Activated T-helper 2 cell treated with anti-CD3 and anti-CD28 coated beads, Interferon-gamma antibody, Interleukin-2, Interleukin-4, amounts not matched to agents 10 μg/mL and 5 μg/mL and 100 μg/mL, durations not matched to agents 14 hours and 24 hours and 36 hours (primary cell): ENCODE measurements at places on chromosomes 1 and 21.

DNA sequence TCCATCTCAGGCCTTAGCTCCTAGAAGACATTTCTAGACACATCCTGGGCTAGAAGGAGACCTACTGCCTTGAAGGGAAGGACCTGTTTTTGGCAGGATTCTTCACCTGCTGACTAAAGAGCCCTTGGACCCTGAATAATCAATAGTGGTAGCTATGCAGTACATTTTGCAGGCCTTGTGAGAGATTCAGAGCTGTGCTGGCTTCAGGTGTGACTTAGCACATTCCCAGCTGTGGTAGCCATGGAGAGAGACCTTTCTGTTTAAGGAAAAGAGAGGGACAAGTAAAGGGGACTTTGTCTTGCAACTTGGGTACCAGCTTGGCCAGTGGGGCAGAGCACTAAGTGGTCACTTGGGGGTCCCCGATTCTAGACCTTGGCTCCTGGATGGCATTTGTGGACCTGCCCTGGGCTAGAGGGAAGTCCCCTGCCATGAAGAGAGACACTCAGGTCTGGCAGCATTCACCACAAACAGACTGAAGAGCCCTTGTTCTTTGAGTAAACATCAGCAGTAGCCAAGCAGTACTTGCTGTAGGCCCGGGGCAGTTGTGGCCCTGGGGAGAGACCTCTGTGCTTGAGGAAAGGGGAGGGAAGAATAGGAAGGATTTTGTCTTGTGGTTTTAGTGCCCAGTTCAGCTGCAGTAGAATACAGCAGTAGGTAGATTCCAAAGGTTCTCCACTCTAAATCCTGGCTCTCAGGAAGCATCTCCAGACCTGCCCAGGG is 26.2 kb upstream of the CD1A start:
- H3K27me3 ChIP-seq, result peaks cover 4% of the 10 kb centered on the region
- H3K4me3 ChIP-seq, result no peak overlapping the region
- DNase-seq, result no peak
- H3K36me3 ChIP-seq, result no peaks in the 10 kb centered on the region
- no peak overlapping the region for H3K27ac ChIP-seq

DNA sequence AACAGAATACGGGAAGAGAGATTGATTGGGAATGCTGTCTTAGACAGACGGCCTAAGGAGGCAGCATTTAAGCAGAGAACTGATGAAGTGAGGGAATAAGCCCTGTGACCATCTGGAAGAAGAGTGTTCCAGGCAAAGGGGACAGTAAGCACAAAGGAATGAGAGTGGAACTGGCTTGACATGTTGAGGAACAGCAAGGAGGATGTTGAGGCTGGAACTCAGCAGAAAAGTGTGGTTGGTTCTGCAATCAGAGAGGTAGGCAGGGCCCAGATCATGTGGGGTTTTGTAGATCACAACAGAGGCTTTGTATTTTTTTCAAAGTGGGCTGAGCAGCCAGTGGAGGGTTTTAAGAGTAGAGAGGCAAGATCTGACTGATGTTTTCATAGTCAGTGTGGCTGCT is 157.4 kb downstream of the DNM3 start:
- no peak overlapping the region for H3K4me3 ChIP-seq
- H3K36me3 ChIP-seq, result no peaks in the 10 kb centered on the region
- DNase-seq, result no peak
- no peak overlapping the region for H3K27ac ChIP-seq
- no peaks in the 10 kb centered on the region for H3K4me1 ChIP-seq

DNA sequence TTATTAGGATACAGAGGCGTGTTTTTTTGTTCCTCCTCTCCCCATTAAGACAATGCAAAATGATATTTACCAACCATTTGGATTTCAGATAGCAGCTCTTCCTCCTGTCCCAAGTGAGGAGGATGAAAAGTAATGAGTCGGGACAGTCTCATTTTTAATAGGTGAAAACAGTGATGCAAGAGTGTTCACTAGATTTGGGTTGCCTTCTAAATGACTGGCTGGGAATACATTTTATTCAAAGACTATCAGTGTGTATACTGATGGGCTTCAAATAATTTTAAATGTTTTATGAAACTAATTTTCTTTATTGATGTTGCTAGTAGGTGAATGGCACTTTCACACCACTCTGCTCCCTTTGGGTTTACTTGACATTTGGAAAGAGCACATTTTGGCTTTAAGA is 2.1 kb downstream of the RCOR3 start:
- H3K36me3 ChIP-seq, result peaks cover 22% of the 10 kb centered on the region
- peak overlapping the region; percentile 81 for H3K4me3 ChIP-seq
- H3K27ac ChIP-seq, result peak overlapping the region; percentile 92
- H3K27me3 ChIP-seq, result no peaks in the 10 kb centered on the region
- DNase-seq, result no peak

GRCh38 chr1:156748670-156749418 is 2.6 kb downstream of the HDGF start:
- H3K27ac ChIP-seq, result peak overlapping the region; percentile 92
- H3K27me3 ChIP-seq, result no peaks in the 10 kb centered on the region
- H3K36me3 ChIP-seq, result peaks cover 59% of the 10 kb centered on the region
- peaks cover 41% of the 10 kb centered on the region for H3K4me1 ChIP-seq
- peak overlapping the region; percentile 94 for H3K4me3 ChIP-seq

DNA sequence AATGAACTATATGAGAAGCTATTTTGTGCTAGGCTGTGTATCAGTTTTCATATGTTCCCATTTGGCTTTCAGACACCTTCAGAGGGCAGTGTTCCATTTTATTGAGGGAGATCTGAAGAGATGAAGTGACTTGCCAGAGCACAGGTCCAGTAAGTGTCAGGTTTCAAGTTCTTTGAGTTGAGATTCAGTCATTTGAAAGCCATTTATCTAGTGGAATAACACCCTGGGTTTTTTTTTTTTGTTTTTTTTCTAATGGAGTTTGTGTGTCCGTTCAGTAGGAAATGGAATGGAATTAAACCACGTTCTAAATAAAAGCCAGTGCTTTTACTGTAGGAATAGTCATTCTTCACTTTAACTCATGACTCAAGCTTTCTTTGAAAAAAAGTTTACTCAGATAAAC is 652.9 kb upstream of the USP24 start:
- no peaks in the 10 kb centered on the region for H3K4me1 ChIP-seq
- DNase-seq, result no peak
- no peaks in the 10 kb centered on the region for H3K27me3 ChIP-seq
- H3K27ac ChIP-seq, result no peak overlapping the region

DNA sequence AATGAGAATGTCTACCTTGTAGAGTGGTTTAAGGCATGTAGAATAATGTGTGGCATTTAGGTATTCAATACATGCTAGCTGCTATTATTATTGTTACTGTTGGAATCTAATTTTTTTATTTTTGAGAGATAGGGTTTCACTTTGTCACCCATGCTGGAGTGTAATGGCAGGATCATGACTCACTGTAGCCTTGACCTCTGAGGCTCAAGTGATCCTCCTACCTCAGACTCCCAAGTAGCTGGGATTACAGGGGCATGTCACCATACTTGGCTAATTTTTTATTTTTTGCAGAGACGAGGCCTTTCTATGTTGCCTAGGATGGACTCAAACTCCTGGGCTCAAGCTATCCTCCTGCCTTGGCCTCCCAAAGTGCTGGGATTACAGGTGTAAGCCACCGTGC is 61.9 kb downstream of the EPB41 start:
- peaks cover 12% of the 10 kb centered on the region for H3K36me3 ChIP-seq
- no peak for DNase-seq
- H3K27ac ChIP-seq, result no peak overlapping the region
- no peak overlapping the region for H3K4me3 ChIP-seq

DNA sequence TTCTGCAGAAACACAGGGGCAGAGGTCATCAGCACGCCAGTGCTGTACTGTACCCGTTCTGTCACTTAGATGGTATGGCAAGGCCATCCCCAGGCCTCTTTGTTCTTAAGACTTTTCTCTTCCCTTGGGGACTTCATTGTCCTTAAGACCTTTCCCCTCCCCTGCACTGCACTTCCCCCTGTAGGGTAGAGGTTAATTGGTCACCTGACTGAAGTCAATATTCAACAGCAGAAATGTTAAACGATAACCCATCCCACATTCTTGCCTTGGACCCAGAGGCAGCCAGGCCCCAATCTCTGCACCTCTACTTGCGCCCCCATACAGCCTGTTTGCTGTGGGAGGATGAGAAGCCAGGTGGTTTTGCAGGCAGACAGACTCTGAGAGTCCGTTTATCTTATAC is 10.2 kb downstream of the PHGDH start:
- DNase-seq, result no peak
- peaks cover 57% of the 10 kb centered on the region for H3K36me3 ChIP-seq
- no peaks in the 10 kb centered on the region for H3K27me3 ChIP-seq
- H3K4me3 ChIP-seq, result no peak overlapping the region

- H3K27me3 ChIP-seq, result no peaks in the 10 kb centered on the region
- peaks cover 25% of the 10 kb centered on the region for H3K36me3 ChIP-seq
- peak within 1 kb of the TSS; percentile 82 for H3K4me3 ChIP-seq
- peak; percentile 61 for DNase-seq
Measured at GRCh38 chr1:46667782-46668760, at the start of gene ATPAF1. TSS of gene ATPAF1 (minus strand) at chr1:46668364. CDS start at chr1:46668322, 42 bp downstream.

- H3K27me3 ChIP-seq, result no peaks in the 10 kb centered on the region
- H3K4me1 ChIP-seq, result peaks cover 27% of the 10 kb centered on the region
- H3K4me3 ChIP-seq, result no peak overlapping the region
- H3K36me3 ChIP-seq, result peaks cover 51% of the 10 kb centered on the region
- DNase-seq, result no peak
- no peak overlapping the region for H3K27ac ChIP-seq
Measured at GRCh38 chr1:89870998-89871397, 50.2 kb downstream of the LRRC8D start.

DNA sequence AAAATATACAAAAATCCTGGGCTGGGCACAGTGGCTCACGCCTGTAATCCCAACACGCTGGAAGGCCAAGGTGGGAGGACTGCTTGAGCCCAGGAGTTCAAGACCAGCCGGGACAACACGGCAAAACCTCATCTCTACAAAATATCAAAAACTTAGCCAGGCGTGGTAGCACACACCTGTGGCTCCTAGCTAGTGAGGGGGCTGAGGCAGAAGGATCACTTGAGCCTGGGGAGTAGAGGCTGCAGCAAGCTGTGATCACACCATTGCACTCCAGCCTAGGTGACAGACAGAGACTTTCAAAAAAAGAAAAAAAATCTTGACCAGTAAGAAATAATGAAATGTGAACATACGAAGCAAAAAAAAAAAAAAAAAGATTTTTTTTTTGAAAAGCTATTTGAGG is 52.1 kb downstream of the ARID4B start:
- H3K27me3 ChIP-seq, result no peaks in the 10 kb centered on the region
- no peak for DNase-seq
- peak overlapping the region; percentile 48 for H3K27ac ChIP-seq
- peaks cover 38% of the 10 kb centered on the region for H3K4me1 ChIP-seq
- H3K36me3 ChIP-seq, result peaks cover 3% of the 10 kb centered on the region
- no peak overlapping the region for H3K4me3 ChIP-seq

DNA sequence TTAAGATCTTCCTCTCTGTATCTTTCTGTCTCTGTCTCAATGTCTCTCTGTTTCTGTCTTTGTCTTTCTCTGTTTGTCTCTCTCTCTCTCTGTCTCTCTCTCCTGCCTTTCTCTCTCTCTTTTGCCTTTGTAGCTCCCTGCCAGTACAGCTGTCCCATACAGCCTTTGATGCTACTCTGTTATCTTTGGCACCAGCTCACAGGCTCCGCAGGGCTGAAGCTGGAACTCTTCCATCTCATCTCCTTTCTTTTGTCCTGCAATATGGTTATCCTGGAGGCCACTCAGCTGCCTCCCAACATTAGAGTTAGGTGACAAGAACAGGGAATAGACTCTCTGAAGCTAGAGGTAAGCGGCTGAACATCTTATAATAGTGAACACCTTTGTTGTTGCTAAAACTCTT is 354.3 kb upstream of the NEGR1 start:
- no peaks in the 10 kb centered on the region for H3K36me3 ChIP-seq
- H3K27me3 ChIP-seq, result no peaks in the 10 kb centered on the region
- DNase-seq, result no peak
- H3K4me3 ChIP-seq, result no peak overlapping the region
- H3K4me1 ChIP-seq, result no peaks in the 10 kb centered on the region
- no peak overlapping the region for H3K27ac ChIP-seq

- peaks cover 2% of the 10 kb centered on the region for H3K27me3 ChIP-seq
- no peaks in the 10 kb centered on the region for H3K36me3 ChIP-seq
- no peak overlapping the region for H3K27ac ChIP-seq
- no peak overlapping the region for H3K4me3 ChIP-seq
- H3K4me1 ChIP-seq, result no peaks in the 10 kb centered on the region
Measured at GRCh38 chr1:159838715-159839114, 12.0 kb downstream of the SLAMF8 start.

- no peak overlapping the region for H3K4me3 ChIP-seq
- H3K36me3 ChIP-seq, result no peaks in the 10 kb centered on the region
- no peaks in the 10 kb centered on the region for H3K27me3 ChIP-seq
- no peak overlapping the region for H3K27ac ChIP-seq
- H3K4me1 ChIP-seq, result no peaks in the 10 kb centered on the region
Measured at GRCh38 chr21:33760641-33761440, 118.5 kb downstream of the ITSN1 start.

- no peak overlapping the region for H3K4me3 ChIP-seq
- no peak overlapping the region for H3K27ac ChIP-seq
- peaks cover 76% of the 10 kb centered on the region for H3K36me3 ChIP-seq
- H3K4me1 ChIP-seq, result peaks cover 22% of the 10 kb centered on the region
Measured at GRCh38 chr21:25589887-25590286, 17.4 kb downstream of the MRPL39 start.

- no peak for DNase-seq
- H3K36me3 ChIP-seq, result peaks cover 16% of the 10 kb centered on the region
- H3K4me3 ChIP-seq, result peak overlapping the region; percentile 60
- H3K4me1 ChIP-seq, result peaks cover 6% of the 10 kb centered on the region
- H3K27ac ChIP-seq, result no peak overlapping the region
Measured at GRCh38 chr21:45289134-45289533, 1.4 kb upstream of the POFUT2 start.

GRCh38 chr1:162065016-162065415 is 4.5 kb upstream of the NOS1AP start:
- peaks cover 8% of the 10 kb centered on the region for H3K4me1 ChIP-seq
- no peaks in the 10 kb centered on the region for H3K36me3 ChIP-seq
- H3K27me3 ChIP-seq, result peaks cover 60% of the 10 kb centered on the region
- no peak overlapping the region for H3K27ac ChIP-seq

DNA sequence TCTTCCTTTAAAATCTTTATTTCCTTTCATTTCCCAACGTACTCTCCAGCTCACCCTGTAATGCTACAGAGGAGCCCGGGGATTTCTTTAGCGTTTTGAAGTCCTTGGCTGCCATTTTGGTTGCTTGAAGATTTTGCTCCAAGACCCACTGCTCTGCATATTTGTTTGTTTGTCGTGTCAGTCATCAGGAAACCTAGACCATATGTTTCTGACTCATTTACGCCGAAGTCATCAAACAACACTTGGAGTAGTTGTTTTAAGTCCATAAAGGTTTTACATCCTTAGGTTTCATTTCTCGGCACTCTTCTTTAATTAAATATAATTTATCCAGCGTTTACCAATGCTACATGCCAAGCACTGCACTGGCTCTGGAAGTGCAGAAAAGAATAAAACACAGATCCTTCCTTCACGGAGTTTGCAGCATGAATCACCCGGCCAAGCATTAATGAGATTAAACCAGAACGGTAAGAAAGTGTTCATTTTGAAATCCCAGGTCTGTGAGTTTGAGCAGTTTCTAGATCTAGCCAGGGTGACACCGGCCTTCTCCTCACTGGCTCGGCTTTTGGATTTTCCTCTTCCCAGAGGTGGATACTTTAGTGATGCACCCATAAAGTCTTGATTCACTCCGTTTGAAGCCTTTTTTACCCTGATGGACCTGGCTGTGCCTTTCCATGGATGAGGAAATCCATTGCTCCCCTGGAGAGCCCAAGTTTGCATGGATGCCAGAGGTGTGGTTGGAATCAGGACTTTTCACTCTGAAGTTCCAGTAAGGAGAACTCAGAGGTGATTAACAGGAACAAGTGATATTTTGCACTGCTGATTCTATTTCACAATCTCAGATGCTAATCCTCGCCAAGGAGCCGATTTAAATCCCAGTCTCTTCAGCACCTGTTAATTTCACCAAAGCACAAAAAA is 109.3 kb downstream of the KAZN start:
- no peaks in the 10 kb centered on the region for H3K4me1 ChIP-seq
- H3K27ac ChIP-seq, result no peak overlapping the region
- DNase-seq, result no peak
- no peak overlapping the region for H3K4me3 ChIP-seq
- H3K27me3 ChIP-seq, result no peaks in the 10 kb centered on the region
- H3K36me3 ChIP-seq, result no peaks in the 10 kb centered on the region
